ENCODE measurements at places on chromosomes 11 and 22.

DNA sequence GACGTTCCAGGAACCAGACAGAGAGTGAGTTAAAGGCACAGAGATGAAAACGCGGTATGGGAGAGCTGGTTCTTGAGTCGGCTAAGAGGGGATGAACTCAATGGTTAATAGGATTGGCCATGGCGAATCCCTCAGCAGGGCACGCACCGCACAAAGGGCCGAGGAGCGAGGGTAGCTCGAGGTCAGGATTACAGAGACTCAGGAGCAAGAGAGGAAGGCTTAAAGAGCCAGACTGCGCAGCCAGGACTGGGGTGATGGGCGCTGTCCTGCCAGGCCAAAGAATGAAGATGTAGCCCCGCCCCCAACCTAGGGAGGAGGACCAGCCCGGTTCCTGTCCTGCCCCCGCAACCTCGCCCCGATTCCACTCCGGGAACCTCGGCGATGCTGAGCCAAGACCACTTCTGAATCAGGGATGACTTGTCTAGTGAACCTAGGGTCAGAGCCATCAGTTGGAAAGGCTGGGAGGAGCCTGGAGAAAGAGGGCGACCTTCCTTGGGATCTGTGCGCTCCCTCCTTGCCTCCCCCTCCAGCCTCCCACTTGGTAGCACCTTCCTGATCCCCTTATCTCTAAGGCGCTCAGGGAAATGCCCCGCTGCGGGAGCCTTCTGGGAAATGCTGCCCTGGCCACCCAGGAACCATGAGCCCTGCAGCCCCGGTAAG, at the start of gene PLEKHB1:
TSS of gene PLEKHB1 (plus strand) at position 610 of the 660 bp plus-strand sequence. CDS start at position 638, 28 bp downstream.
- DNase-seq: no peak

GRCh38 chr11:128865490-128865889, 1.6 kb downstream of the KCNJ1 start:
- no peak for DNase-seq

- DNase-seq: no peak
These were observed 159.5 kb upstream of the NCAM1 start for GRCh38 chr11:112801817-112802088.

DNA sequence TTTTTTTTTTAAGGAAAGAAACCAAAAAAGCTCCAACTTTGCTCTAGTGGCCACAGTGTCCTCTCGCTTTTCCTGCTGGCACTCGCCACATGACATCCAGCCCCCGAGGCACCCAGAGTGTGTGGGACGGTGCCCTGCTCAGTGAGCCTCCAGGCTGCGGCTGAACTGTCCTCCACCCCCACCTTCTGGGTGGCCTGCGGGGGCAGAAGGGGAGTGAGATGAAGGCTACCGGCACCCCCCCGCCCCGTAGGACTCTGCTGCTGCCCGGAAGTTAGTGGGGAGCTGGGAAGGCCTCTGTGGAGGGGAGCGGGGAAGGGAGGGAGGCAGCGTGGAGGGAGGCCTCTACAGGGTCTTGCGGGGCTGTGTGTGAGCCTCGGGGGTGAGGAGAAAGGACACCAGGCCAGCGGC, 264.4 kb downstream of the CTTN start:
- DNase-seq: no peak

GRCh38 chr11:19680829-19681368, 31.7 kb upstream of the NAV2 start:
- DNase-seq: peak; percentile 52

- DNase-seq: no peak
These were observed 67.9 kb upstream of the PITPNB start for GRCh38 chr22:27986937-27987336.

GRCh38 chr11:64206457-64207255, at the start of gene FERMT3:
Gene FERMT3 (plus strand): TSS chr11:64206721. CDS start chr11:64207365, 644 bp downstream.
- peak; percentile 30 for DNase-seq

DNA sequence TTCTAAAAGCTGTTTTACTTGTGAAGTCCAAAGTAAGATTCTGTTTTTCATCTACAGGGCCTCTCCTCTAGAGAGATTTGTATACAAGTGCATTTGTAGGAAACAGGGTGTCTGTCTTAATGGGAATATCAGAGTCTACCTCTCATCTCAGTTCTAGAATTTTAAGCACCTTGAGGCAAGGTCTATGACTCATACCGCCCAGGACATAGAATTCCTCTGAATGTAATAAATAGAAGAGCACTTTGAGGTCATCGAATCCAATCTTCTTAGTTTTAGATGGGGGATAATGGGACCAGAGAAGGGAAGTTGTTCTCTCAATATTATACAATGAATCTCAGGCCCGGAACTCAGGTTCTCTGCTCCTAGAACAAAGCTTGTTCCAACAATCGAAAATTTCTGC, 101.8 kb upstream of the TIMP3 start:
- DNase-seq: no peak

GRCh38 chr22:20145206-20145831, 5.5 kb downstream of the CCDC188 start:
- DNase-seq: no peak

GRCh38 chr22:20378110-20378509, 15.8 kb upstream of the ZNF74 start:
- no peak for DNase-seq

GRCh38 chr22:30880181-30880601, 88.4 kb downstream of the MORC2 start:
- DNase-seq: no peak

DNA sequence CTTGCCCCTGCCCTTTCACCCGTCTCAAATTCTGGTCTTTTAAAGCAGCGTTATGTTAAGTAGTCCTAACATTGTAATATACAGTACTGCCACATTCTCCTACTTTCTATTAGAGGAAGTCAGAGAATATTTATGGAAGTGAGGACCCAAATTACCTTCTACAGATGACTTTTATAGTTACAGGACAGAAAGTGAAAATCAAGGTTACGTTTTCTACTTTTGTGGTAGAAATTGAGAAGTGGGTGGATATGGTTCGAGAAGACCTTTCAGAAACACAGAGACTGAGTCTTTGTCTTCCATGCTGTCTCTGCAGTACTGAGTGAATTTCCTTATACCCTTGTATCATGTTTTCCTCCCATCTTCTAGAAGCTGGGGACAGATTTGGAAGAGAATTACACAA, 17.1 kb downstream of the SC5D start:
- no peak for DNase-seq

DNA sequence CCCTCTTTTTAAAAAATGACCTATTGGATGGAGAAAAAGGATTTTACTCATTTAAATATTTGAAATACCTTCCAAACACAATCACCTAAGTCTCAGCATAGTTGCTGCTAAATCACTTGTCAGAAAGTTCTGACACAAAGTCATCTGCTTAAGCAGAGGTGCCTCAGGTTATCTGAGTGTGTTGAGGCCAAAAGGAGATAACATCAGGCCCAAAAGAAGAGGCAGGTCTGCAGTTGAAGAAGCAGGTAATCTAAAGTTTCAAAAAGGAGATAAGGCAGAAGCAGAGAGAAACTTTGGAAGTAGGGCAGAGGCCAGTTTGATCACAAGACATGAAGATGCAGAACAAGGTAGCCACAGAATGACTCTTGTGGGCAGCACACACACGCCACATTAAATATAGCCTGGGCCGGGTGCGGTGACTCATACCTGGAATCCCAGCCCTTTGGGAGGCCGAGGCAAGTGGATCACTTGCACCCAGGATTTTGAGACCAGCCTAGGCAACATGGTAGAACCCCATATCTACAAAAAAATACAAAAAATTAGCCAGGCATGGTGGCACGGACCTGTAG, 175.7 kb upstream of the API5 start:
- no peak for DNase-seq

DNA sequence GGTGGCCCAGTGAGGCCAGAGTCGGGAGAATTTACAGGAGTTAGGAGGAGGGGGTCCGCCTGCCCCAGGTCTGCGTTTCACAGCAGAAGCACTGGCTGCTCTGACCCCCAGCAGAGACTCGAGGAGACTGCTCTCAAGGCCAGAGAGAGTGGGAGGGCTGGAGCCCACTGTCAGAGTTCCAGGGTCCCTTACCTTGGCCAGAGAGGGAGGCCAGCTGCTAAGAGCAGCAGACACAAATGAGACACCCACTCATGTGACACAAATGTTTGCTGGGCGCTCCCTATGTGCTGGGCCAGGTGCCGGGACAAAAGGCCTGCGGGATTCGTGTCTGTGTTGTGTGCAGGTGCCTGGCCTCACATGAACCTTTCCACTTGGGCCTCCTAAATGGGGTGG, 2.8 kb upstream of the TNFRSF13C start:
- no peak for DNase-seq

- DNase-seq: no peak
These were observed 4.5 kb downstream of the ARVCF start for GRCh38 chr22:20011993-20012740.

DNA sequence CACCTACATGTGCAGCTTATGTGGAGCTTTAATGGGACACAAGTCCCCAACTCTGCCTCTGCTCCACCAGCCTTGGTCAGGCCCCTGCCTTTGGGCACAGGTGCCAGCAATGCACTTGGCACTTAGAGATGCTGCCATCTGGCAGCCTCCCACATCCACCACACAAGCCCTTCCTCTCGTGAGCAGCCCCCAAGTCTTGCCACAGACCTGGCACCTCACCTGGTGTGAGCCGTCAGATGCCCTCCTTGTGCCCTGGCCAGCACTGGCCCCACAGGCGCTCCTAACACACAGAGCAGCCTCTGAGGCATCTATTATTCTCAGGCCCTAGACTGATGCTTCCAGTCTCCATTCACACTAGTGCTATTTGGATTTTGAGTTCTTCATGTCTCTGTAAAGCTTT, 24.5 kb upstream of the SERPIND1 start:
- no peak for DNase-seq

- no peak for DNase-seq
These were observed 5.7 kb upstream of the APOBEC3A start for GRCh38 chr22:38951734-38952133.

- DNase-seq: no peak
These were observed 5.8 kb upstream of the RPS6KA4 start for GRCh38 chr11:64352995-64353714.

GRCh38 chr22:29443452-29443851, 5.1 kb downstream of the RFPL1 start:
- no peak for DNase-seq

DNA sequence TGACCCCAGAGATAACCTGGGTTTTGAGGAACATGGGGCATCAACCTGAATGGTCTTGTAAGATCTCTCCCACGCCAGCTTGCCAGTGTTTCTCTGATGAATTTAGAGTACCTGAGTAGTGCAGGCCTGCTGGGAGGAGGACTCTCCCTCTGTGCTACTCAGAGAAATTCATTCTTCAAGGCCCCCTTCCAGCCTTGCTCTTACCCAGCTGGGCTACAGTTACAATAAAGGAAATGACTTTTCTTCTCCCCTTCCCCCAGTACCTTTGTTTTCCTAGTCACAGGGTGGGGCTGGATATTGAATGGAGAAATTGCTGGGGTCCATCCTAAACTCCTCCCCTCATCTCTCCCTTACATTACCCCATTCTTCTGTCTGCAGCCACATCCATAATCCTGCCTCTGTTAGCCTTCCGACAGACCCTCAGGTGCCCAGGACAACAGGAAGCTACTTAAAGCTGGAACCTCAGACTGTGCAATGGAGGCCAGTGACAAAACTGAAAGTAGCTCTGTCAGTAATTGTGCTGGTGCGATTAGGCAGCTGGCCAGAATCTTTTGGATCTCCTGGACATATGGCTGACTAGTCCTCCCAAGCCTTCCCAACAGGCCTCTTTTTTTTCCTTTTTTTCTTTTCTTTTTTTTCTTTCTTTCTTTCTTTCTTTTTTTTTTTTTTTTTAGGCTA, 17.4 kb downstream of the LIMK2 start:
- DNase-seq: peak; percentile 43

- DNase-seq: no peak
These were observed 121.7 kb upstream of the ZBED5 start for GRCh38 chr11:10979529-10979928.

GRCh38 chr11:122897606-122898210, 15.1 kb downstream of the JHY start:
- DNase-seq: peak; percentile 29

DNA sequence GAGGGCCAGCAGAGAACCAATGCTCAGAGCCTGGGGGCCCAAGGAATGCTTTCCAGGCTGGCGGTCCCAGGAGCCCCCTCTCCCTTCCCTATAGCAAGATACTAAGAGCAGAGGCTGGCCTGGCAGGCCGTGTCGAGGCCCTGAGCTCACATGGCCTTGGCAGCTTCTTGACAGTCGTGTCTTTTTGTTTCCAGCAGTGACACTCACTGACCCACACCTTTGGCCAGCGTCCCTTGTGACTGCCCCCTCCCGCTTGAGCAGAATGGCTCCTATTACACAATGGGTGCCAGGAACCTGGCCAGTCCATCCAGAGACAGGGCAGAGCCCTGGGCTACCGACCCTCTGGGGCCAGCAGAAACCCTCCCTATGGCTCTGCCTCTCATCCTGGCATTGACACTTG, 6.4 kb upstream of the CCND1 start:
- no peak for DNase-seq

DNA sequence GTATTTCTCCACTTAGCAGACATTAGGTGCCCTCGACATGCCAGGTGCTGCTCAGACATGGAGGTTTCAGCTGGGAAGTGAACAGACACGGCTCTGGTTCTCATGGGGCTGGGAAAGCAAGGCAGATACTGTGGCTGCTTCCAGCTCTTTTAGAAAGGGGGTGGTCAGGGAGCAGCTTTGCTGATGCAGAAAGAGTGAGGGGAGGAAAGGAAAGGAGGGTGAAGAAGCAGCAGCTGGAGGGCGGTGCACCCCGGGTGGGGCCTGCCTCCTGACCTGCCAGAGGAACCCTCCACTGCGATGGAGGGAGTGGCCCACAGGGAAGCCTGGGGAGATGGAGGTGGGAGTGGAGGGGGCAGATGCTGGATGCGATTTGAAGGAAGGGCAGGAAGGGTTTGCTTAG, 76.8 kb downstream of the MORC2 start:
- DNase-seq: no peak

DNA sequence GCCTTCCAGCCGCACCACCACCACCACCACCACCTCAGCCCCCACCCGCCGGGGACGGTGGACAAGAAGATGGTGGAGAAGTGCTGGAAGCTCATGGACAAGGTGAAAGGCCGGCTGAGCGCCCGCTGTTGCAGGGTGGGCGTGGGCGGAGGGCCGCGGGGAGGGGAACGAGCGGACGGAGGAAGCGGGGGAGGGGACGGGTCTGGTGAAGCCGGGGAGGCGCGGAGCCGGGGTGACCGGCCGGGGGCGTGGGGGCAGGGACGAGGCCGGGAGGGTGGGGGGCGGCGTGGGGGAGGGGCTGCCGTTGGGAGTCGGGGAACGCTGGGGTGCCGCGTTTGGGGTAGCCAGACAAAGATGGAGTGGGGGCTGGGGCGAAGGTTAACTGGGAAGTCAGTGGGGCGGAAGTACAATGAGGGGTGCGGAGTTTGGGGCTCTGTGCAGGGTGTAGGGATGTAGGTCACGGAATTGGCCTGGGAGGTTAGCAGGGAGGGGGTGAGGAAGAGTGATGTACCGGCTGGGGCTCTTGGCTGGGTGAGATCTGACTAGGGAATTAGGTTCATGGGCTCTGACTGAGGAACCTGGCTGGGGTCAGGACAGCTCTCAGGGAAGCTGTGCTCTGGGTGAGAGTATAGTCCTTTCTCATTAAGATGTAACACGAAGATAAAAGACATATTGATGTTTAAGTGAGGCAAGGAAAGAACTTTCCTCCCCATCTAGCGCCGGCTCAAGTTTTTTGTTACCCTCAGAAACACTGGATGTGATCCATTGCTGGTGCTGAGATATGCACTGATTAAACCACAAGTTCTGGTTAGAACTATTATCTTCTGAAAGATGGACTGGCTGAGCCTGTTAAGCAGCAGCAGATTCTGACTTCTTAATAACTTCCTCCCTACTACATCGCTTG, 624 bp downstream of the CBL start:
- no peak for DNase-seq

- peak; percentile 6 for DNase-seq
These were observed 60.4 kb downstream of the SFI1 start for GRCh38 chr22:31556627-31557203.

- DNase-seq: no peak
These were observed 284.8 kb downstream of the ETS1 start for GRCh38 chr11:128302425-128303186.

- DNase-seq: no peak
These were observed 8.5 kb upstream of the ARFGAP3 start for GRCh38 chr22:42865536-42865935.
